Left renal pelvis (tissue), 4 donors: ENCODE measurements at places on chromosomes 6 and 20.

GRCh38 chr20:60313614-60314013 is 355.4 kb downstream of the CDH26 start:
- no peak for DNase-seq

DNA sequence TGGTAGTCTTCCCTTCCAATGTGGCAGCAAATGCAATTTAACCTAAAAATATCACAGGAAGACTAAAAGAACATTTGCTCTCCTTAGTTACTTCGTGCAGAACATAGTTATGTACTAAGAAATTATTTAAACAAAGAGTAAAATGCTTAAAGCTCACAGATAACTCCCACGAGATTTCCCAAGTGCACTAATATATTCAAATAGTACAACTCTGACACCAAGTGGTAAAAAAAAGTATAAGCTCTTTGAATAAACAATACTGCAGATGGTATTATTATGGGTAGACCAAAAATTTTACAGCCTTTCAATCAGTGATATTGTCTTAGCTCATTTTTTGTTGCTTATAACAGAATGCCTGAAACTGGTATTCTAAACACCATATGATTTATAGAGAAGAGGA is 52.8 kb upstream of the FILIP1 start:
- DNase-seq: no peak

- DNase-seq: no peak
Measured at GRCh38 chr6:129416337-129416990, 293.5 kb downstream of the ARHGAP18 start.

GRCh38 chr6:138455746-138456400 is 43.4 kb downstream of the NHSL1 start:
- DNase-seq: no peak

GRCh38 chr6:22476811-22477390 is 92.5 kb upstream of the HDGFL1 start:
- no peak for DNase-seq

DNA sequence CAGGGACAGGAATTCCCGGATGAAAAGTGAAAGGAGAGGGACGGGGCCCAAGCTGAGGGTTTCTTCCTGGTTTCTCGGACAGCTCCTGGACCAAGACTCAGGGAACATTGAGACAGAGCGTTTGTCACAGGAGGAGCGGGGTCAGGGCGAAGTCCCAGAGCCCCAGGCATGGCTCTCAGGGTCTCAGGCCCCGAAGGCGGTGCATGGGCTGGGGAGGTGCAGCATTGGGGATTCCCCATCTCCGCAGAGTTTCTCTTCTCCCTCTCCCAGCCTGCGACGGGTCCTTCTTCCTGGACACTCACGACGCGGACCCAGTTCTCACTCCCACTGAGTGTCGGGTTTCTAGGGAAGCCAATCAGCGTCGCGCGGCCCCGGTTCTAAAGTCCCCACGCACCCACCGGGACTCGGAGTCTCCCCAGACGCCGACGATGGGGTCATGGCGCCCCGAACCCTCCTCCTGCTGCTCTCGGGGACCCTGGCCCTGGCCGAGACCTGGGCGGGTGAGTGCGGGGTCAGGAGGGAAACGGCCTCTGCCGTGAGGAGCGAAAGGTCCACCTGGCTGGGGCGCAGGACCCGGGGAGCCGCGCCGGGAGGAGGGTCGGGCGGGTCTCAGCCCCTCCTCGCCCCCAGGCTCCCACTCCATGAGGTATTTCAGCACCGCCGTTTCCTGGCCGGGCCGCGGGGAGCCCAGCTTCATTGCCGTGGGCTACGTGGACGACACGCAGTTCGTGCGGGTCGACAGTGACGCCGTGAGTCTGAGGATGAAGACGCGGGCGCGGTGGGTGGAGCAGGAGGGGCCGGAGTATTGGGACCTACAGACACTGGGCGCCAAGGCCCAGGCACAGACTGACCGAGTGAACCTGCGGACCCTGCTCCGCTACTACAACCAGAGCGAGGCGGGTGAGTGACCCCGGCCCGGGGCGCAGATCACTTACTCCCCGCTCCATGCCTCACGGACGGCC is 54.6 kb upstream of the POLR1H start:
- DNase-seq: no peak

DNA sequence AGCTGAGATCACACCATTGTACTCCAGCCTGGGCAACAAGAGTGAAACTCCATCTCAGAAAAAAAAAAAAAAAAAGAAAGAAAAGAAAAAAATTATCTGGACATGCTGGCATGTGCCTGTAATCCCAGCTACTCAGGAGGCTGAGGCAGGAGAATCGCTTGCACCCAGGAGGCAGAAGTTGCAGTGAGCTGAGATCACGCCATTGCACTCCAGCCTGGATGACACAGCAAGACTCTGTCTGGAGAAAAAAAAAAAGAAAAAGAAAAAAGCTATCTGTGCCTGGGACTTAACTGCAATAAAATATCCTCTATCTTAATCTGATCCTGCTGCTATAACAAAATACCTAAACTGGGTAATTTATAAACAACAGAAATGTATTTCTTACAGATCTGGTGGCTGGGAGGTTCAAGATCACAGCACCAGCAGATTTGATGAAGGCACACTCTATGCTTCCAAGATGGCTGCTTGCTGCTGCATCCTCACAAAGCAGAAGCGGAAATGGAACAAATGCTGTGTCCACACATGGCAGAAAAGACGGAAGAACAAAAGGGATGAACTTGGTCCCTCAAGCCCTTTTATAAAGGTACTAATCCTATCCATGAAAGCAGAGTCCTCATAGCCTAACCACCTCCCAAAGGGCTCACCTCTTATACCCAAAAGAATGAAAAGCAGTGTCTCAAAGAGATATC is 273.3 kb upstream of the JARID2 start:
- DNase-seq: no peak

DNA sequence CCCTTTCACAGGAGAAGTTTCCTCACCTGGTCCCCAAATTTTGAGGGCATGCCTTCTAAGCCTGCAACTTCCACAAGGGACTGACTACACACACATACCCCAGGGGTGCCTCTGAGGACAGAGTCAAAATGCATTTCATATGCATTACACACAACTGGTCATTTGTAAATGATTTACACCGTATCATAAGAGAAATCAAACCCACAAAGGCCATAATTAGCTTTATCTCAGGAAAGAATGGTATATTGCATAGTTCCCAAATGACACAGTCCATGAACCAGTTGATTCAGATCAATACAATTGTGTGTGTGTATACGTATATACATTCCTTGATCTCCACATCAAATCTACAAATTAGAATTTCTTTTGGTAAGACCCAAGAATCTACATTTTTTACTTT is 203.3 kb upstream of the PRDM1 start:
- DNase-seq: no peak

- no peak for DNase-seq
Measured at GRCh38 chr20:62752671-62753501, 43.4 kb upstream of the MRGBP start.

- no peak for DNase-seq
Measured at GRCh38 chr6:109720311-109720710, 29.2 kb downstream of the FIG4 start.

DNA sequence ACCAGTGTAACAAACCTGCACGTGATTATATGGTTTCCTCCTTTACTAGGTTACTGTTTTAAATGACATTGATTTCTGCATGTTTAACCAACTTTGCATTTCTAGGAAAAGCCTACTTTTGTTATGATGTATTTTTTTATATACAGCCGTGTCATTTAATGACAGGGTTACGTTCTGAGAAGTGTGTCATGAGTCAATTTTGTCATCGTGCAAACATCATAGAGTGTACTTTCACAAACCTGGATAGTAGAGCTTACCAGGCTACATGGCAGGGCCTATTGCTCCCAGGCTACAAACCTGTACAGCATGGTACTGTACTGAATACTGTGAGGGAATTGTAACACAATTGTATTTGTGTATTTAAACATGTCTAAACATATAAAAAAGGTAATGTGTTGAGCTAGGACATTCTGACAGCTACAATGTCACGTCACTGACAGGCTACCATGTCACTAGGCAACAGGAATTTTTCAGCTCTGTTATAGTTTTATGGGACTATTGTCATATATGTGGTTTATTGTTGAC is 205.3 kb downstream of the PRL start:
- no peak for DNase-seq

- DNase-seq: no peak
Measured at GRCh38 chr6:149646599-149646998, 1.9 kb downstream of the KATNA1 start.

DNA sequence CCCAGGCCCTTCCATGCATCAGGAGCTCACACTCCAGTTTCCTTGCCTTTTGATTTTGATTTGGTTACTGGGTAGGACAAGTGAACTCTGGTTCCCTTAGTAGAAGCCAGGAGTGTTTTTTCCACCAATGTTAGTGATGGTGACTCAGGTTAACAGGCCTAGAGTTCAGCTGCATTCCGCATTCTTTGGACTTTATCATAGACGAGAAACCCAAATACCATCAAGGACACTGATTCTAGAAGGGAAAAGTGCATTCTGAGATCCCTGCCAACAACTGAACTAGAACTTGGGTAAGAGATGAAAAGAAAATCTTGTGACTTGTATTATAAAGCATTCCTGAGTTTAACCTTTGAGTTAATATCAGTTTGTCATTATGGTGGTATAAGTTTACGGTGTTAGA is 8.9 kb downstream of the GSS start:
- no peak for DNase-seq

DNA sequence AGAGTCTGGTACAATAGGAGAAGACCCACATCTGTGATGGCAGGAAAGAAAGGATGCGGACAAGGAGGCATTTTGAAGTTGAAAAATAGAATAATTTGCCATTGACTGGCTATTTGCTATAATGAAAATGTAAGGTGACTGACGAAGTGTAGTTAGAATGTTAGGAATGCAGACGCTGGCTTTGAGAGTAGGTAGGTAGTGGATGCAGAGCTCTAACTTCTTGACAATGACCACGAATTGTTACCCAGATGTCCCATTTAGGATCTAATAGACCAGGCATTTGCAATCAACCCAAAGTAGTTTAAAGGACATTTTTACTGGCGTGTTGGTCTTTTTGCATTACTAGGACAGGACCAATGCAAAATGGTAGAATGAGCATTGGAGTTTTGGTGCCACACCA is 14.2 kb downstream of the MLIP start:
- no peak for DNase-seq

DNA sequence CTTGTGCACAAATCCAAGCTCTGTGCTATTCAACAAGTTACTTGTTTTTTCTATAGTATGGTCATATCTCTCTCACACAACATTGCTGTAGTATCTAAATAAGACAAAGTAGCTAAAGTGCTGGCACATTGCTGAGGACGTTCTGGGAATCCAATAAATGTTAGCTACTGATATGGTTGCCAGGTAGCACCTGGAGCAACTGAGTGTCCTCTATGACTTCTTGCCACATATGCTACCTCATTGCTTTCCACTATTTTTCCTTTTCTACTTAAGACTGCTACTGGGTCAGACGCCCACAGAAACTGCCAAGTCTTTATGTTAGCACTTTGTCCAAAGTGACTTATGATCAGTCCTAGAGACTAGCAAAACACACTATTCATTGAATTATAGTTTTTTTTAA is 85.3 kb downstream of the SYCP2 start:
- no peak for DNase-seq

DNA sequence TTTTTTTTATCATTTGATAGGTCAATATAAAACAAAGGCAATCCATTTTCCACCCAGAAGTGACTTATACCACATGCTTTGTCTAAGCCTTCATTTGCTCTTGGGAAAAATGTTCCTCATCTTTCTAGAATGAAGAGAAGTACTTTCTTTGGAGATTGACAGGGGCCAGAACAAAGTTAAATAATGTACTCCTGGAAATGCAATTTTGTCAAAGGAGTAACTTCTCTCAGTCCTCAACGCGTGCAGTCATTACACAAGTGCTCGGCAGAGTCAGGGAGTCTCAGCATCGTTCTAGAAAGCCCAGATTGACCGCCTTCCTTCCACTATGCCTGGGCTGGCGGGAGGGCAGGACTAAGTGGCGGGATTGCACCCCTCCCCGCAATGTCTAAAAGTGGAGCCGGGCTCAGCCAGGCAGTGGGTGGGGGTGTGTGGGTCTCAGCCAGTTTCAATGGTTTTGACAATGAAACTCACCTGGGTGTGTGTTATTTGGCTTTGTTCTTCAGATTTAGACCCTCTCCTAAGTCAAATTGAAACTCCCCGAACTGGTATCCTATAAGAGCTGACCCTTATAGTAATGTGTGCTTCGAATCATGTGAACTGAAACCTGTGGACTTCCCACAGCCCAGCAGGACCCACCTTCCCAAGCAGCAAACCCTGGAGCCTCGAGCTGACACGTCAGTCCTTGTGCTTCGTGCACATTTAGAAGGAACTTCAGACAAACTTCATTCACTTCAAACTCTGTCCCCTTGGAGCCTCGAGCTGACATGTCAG is 63.2 kb upstream of the DUSP22 start:
- no peak for DNase-seq

DNA sequence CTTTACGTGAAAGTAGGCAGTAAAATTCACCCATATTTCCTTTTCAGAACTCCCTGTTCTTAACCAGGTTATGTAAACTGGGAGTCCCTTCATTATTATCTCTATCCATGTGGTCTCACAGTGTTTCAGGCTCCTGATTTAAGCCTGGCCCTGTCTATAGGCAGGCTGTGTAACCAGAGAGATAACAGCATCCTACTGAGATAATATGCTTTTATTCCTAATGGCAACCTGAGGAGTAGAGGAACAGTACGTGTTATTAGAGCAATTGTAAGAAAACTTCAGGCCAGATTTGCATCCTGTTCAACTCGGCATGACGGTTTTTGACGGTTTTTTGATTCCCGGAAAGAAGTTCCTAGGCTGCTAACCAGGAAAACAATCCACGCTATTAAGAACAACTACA is 16.9 kb downstream of the FUT9 start:
- no peak for DNase-seq

DNA sequence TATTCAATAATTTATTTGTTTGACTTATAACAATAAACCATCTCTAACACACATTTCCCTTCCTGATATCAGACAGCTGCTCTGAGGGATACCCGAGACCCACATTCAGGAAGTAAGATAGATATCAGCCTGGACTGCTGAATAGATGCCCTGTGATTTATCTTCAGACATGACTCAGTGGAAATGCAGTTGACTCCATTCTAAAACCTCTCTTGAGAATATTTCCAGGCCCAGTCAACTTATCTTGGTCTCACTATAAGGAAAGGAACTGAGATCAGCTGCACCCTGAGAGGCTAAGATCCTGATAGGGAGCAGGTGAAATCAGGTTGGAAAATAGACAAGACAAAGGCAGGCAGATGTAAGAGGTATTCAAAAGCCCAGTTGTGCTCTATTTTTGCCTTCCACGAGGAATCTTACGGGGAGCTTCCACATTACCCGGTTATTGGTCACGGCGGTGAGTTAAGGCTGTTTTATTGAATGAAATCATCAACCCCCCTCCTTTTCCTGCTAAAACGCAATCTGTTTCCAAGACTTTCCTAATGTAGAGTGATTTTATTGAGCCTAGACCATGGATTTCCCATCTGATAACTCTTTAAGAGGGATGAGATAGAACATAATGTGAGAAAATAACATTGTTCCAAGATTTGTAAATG is 25.5 kb downstream of the C6orf15 start:
- DNase-seq: no peak

DNA sequence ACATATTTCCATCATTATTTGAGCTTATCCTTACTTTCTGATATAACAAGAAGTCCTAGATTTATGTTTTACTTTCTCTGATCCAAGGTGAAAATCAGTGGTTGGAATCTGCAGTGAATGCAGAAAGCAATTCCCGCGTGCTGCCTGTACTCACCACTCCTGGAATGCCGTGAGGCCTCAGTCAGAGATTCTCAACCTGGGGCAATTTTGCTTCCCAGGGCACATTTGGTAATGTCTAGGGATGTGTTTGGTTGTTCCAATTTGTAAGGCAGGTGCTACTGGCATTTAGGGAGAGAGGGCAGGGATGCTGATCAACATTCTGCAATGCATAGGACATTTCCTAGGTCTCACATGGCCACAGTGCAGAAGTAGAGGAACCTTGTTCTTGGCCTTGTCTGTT is 23.9 kb downstream of the CST4 start:
- no peak for DNase-seq
